ENCODE measurements at places on chromosomes 4 and X.

DNA sequence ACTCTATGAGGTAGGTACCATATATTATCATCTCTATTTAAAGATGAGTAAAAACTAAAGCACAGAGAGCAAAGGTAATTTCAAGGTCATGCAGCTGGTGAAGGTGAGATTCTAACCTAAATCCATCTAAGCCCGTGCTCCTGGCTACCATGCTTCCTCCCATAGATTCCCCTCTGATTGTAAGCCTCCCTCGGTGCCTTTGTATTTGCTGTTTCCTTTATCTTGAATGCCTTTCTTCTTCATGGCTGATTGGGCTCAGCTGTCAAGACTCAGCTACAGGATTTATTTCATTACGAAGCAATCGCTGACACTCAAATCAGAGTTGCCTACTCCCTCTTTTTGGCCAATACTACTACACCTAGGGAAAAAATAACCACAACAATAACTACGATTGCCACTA lies 217.1 kb downstream of the ARAP2 start:
- no peak for DNase-seq

- no peak for DNase-seq
These were observed 19.7 kb downstream of the KIT start for GRCh38 chr4:54677416-54677815.

DNA sequence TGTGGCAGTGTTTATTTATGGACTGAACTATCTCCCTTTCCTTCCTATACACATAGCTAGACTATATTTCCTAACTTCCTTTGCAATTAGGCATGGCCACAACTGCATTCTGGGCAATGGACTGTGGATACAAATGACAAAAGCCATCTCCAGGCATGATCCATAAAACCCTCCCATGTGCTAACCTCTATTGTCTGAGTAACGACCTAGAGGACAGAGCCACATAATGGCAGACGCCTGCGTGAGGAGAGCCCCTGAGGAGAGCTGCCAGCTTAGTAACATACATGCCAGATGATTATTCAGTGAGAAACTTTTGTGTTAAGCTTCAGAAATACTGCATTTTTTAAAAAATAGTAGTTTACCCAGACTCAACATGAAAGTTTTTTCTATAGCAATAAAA lies 142.9 kb downstream of the ADGRA3 start:
- no peak for DNase-seq

DNA sequence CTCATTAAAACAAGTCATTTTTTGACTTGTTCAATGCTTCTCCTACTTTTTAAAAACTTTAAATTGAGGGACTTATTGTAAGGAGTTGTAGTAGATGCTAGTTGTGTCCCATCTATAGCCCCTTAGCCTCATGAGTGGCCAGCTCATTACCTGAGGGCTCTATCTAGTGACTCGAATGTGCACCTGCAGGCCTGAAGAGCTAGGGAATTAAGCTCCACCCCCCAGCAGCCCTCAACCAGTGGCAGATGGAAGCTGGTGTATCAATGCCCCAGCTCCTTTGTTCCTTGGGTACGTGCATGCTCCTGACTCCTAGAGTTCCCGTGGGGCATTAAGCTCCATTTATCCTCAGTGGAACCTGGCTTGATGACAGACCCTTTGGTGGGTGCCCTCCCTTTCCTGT lies 146.7 kb upstream of the FAM9B start:
- no peak for DNase-seq

DNA sequence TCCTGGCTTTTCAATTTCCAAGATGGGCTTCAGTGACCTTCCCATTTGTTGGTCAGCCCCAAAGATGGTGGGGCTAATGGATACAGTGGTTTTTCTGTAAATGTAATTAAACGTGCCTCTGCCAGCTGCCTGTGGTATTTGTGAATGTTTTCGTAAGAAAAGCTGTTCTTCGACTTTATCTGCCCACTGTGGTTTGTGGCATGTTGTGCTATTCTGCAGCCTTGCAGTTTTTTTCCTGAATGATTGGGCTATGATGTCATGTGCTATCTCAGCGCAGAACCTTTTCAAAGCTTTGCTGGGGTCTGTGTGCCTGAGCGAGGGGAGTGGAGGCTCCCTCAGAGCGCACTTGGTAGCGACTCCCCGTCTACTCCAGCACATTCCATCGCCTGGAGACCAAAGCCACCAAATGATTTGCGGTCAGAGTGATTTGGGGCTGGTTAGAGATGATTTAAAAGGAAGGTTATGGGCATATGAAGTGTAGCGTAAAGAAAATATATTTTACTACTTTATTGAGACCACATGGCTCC lies 137.5 kb downstream of the PALLD start:
- DNase-seq: no peak

GRCh38 chr4:158102904-158103303 lies 69.9 kb downstream of the GASK1B start:
- no peak for DNase-seq

- no peak for DNase-seq
These were observed 402.4 kb upstream of the NDST4 start for GRCh38 chr4:115515772-115516171.

- DNase-seq: no peak
These were observed 6.9 kb upstream of the ANXA3 start for GRCh38 chr4:78544678-78545077.

GRCh38 chrX:101550751-101551379 lies 518 bp downstream of the ARMCX1 start:
- no peak for DNase-seq

GRCh38 chrX:71510161-71510560 lies 22.7 kb upstream of the OGT start:
- DNase-seq: no peak

GRCh38 chrX:13094374-13094773 lies 50.0 kb upstream of the FAM9C start:
- DNase-seq: no peak

DNA sequence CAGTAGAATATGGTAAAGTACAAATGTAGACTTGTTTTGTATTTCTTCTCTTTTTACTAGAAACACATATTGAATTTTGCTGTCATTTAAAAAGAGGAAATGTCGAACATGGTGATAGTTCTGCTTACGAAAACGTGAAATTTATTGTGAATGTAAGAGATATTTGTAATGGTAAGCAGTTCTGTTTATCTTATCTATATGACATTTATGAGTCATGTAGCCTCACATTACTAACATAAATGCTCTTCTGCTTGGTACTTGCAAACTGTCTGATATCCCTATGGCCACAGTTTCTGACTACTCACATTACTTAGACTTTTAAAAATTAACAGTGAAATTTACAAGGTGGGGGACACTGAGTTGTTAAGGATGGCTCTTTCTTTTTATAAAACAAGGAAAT lies 57.9 kb downstream of the PASD1 start:
- no peak for DNase-seq

- DNase-seq: peak; percentile 33
These were observed 29.0 kb downstream of the NOP14 start for GRCh38 chr4:2934077-2934812.

DNA sequence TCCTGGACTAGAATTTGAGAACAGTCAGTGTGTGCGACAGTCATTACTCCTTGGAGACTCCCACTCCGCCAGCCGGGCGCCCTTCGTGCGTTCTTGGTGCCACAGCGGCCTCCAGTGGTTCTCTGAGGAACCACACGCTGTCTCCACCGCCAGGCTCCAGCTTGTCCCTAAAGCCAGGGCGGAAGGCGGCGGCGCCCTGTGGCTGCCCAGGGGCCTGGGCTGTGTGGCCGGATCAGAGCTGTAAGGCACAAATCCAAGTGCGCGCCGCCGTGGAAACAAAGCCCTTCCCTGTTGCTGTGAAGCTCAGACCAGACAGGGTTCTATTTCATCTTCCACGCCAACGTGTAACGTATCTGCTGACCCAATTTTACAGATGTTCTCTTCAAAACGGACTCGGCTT lies 34.2 kb downstream of the IDS start:
- peak; percentile 39 for DNase-seq

Data from naive B cell (primary cell).